ENCODE measurements at places on chromosomes 7 and 10. TPM values are rescaled to one million over a fixed set of nuclear protein-coding genes. Genes with fewer than 3 reads are reported as not detected.

OR2A12 gene
- not detected for total RNA-seq

ANXA7 gene
- total RNA-seq: 96.0 TPM

SORCS3 gene
- not detected for total RNA-seq

ZNF804B gene
- not detected for total RNA-seq

HABP2 gene
- total RNA-seq: not detected

PHKG1 gene
- total RNA-seq: 0.50 TPM

RNLS gene
- 14.1 TPM for total RNA-seq

LRRC18 gene
- total RNA-seq: not detected

GSAP gene
- 14.0 TPM for total RNA-seq

FAM131B gene
- total RNA-seq: 0.34 TPM

HKDC1 gene
- total RNA-seq: 2.4 TPM

MPLKIP gene
- total RNA-seq: 25.3 TPM

KIAA1217 gene
- total RNA-seq: 5.5 TPM

NYAP1 gene
- 0.64 TPM for total RNA-seq

EIF5AL1 gene
- total RNA-seq: 0.34 TPM

CDHR3 gene
- total RNA-seq: 1.9 TPM

TFR2 gene
- under 0.01 TPM for total RNA-seq

CALHM3 gene
- not detected for total RNA-seq

SCIN gene
- total RNA-seq: 3.2 TPM

MSMB gene
- 0.34 TPM for total RNA-seq

OR6B1 gene
- not detected for total RNA-seq

UNCX gene
- not detected for total RNA-seq

HHEX gene
- 0.28 TPM for total RNA-seq

PALD1 gene
- 0.28 TPM for total RNA-seq

C10orf88 gene
- total RNA-seq: 14.4 TPM

LIMK1 gene
- 11.6 TPM for total RNA-seq

HTR7 gene
- total RNA-seq: 23.2 TPM

TEX47 gene
- not detected for total RNA-seq

HOXA13 gene
- total RNA-seq: not detected

WEE2 gene
- 0.14 TPM for total RNA-seq

ANKRD1 gene
- 1.4 TPM for total RNA-seq

ADAM12 gene
- total RNA-seq: 0.28 TPM

UNC5B gene
- 67.2 TPM for total RNA-seq

ECHDC3 gene
- 10.3 TPM for total RNA-seq

CDHR1 gene
- 2.8 TPM for total RNA-seq

GRM3 gene
- not detected for total RNA-seq

LSM8 gene
- total RNA-seq: 34.5 TPM

SAMD9L gene
- 5.3 TPM for total RNA-seq

LBX1 gene
- total RNA-seq: not detected

CALCR gene
- total RNA-seq: not detected

SERPINE1 gene
- total RNA-seq: 18.5 TPM
